ENCODE measurements at places on chromosomes 7 and 10.
A peak's percentile ranks its signal among the peaks of the same experiment; 100 is the strongest.

- DNase-seq: no peak
These were observed 10.7 kb downstream of the SPAM1 start for GRCh38 chr7:123935436-123936381.

GRCh38 chr7:38185395-38186307, 7.6 kb downstream of the STARD3NL start:
- DNase-seq: no peak

GRCh38 chr7:21782996-21783395, 162.7 kb downstream of the CDCA7L start:
- peak; percentile 54 for DNase-seq

DNA sequence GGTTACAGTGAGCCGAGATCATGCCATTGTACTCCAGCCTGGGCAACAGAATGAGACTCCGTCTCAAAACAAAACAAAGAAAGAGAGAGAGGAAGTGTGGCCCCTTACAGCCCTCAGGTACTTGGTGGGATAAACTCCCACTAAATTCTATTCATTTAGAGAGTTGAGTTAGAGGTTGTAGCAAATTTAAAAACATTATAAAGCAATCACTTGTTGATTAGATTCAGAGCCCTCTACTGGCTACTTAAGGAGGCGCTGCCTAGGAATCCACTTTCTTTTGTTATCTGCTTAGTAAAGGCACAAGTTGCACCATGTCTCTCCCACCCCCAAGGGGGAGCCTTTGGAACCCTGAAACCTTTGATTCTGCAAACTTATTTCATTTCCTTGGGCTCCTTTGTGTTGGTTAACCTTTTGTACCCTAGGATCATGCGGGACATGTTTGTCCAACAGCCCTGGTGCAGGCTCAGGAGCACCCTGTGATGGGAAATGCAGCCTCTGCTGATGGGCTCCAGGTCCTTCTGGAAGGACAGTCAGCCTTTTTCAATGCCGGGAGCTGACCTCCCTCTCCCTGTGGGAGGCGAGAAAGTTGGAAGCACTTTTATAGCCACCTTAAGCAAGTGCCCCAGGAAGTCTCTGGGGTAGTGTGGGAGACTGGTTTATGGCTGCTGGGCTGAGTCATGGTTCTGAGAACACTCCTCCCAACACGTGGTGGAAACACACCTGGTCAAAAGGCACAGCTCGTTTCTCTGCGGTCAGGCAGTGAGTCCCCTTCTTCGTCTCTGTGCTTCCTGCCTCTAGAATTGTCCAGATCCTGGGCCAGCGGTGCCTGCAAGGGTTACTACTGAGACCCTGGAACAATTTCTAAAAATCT, 2.3 kb downstream of the HKDC1 start:
- DNase-seq: peak; percentile 57

DNA sequence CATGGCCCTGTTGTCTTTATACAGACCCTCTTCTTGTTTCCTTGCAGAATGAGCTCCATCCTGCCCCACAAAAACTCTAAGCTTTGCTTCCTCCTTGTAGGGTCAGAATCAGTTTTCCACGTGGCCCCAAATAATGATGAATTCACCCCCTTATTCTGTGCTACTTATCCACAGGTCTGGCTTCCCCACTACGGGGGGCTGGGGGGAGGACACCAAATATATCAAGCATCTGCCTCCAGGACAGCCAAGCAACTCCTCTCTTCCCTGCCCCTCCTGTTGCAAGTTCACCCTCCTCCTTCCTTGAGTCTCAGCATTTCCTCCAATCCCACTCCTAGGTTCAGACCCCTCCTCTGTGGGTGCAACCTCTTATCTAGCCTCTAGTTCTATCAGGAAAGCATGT, 743.3 kb downstream of the GRID1 start:
- DNase-seq: no peak
